ENCODE measurements at places on chromosomes 3 and 15. TPM values are rescaled to one million over a fixed set of nuclear protein-coding genes. Genes with fewer than 3 reads are reported as not detected.

DNA sequence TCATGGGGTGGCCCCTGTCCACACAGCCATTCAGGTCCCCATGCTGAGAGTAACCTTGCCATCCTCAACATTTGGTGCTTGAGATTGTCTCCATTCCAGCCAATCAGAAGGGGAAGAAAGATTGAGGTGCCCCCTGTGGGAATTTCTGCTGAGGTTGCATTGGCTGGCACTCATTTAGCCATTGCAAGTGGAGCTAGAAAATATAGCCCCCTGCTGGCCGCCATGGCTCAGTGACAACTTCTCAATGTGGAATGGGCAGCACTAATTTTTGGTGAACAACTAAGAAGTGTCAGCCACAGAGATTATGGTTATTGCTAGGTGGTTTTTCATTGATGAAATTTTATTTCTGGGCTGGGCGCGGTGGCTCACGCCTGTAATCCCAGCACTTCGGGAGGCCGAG, 22.0 kb downstream of the COL6A6 start:
- DNase-seq, result peak; percentile 63

The ATP2B2 gene
- not detected for total RNA-seq

DNA sequence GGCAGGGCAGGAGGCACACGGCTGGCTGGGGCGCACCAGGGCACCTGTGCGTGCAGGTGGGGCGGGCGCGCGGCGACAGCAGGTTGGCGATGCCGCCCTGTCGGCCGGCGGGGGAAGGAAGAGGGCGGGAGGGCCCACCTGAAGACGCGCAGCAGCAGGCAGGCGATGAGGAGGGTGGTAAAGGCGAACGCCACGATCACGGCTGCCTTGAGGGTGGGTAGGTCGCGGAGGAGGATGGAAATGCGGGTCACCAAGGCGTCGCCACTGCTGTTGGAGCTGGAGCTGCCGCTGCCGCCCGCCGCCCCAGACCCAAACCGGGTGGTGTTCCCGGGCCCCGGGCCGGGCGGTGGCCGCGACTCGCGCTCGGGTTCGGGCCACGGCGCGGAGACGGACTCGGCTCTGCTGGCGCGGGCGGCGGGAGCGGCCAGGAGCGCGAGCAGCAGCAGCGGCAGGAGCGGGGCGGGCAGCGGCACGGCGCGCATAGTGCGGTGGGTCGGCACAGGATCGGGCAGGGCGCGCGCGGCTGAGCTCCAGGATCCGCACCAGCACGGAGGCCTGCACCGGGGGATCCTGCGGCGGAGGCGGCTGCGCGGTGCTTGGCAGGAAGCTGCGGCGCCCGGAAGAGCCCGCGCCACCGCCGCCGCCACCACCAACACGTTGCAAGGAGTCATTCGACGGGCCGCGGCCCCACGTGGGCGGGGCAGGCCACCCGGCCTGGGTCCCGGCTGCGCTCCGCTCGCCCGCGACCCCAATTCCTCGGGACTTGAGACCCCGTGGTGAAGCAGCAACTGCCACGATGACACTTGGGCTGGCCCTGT, at the start of gene FAM174B:
FAM174B (minus strand) TSS at position 598 of the 818 bp plus-strand sequence.
- peak; percentile 57 for DNase-seq

The SI gene
- not detected for total RNA-seq

GRCh38 chr3:126081618-126082361, 2.1 kb downstream of the SLC41A3 start:
- peak; percentile 75 for DNase-seq

The KBTBD8 gene
- total RNA-seq, result 0.86 TPM

The DCLK3 gene
- under 0.01 TPM for total RNA-seq
